ENCODE measurements at places on chromosomes 3 and 15.

- DNase-seq, result no peak
Measured at GRCh38 chr3:154931484-154931883, 148.6 kb upstream of the MME start.

GRCh38 chr15:75368689-75369239 lies 357 bp upstream of the MAN2C1 start:
- DNase-seq, result no peak

DNA sequence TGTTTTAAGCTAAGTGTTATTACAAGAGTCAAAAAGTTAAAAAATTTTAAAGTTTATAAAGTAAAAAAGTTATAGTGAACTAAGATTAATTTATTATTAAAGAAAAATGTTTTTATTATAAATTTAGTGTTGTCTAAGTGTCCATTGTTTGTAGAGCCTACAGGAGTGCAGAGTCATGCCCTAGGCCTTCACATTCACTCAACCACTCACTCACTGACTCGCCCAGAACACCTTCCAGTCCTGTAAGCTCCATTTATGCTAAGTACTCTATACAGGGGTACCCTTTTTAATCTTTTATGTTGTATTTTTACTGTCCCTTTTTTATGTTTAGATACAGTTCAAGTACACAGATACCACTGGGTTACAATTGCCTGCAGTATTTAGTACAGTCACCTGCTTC lies 37.2 kb downstream of the EEFSEC start:
- no peak for DNase-seq

- no peak for DNase-seq
Measured at GRCh38 chr15:68333775-68334470, 56.4 kb downstream of the FEM1B start.

DNA sequence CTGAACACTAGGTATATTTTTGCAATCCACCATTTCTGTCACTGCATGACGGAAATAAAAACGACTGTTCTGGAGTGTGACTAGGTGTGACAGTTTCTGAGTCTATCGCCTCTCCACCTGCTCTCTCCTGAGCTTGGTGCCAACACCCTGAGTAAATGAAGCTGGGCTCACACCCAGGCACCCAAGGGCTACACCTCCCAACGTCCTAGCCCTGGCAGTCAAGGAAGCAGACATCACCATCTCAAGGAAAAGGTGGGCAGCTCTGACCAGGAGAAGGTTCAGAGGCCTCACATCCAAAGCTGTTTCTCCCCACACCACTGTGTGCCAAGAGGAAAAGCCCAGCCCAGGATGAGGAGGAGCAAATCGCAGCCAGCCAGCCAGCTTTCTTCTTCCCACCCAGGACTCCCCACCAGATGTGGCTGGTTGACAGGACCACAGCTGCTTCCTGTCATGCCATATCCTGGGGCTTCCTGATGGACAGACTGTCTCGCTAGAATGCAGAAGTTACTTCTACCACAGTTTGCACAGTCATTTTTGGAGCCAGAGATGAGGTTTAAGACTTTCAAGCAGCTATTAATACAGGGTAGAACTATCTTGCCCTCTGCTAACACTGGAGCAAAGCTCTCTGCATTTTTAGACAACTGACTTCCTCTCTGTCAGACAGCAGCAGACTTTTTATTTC lies 3.3 kb downstream of the SCAMP2 start:
- peak; percentile 71 for DNase-seq

- DNase-seq, result no peak
Measured at GRCh38 chr3:29153811-29154210, 127.1 kb upstream of the RBMS3 start.

DNA sequence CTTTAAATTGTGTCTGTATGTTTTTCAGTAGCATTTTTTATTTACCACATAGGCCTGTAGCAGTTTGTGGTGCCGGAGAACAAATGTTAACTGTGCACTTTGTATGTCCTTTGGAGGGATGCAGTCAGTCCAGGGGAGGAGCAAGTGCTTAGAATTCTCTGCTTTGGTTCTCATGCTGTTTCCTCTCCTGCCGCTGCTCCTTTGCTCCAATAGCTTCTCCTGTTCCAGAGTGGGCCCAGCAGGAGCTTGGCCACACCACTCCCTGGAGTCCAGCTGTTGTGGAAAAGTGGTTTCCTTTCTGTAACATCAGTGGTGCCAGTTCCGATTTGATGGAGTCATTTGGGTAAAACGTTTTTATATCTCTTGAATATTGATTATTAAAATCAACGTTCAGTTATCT lies 16.6 kb downstream of the TICRR start:
- no peak for DNase-seq

GRCh38 chr3:163039636-163040035 lies 1543.0 kb downstream of the OTOL1 start:
- DNase-seq, result no peak

GRCh38 chr3:9678493-9678892 lies 25.1 kb upstream of the CPNE9 start:
- DNase-seq, result no peak

DNA sequence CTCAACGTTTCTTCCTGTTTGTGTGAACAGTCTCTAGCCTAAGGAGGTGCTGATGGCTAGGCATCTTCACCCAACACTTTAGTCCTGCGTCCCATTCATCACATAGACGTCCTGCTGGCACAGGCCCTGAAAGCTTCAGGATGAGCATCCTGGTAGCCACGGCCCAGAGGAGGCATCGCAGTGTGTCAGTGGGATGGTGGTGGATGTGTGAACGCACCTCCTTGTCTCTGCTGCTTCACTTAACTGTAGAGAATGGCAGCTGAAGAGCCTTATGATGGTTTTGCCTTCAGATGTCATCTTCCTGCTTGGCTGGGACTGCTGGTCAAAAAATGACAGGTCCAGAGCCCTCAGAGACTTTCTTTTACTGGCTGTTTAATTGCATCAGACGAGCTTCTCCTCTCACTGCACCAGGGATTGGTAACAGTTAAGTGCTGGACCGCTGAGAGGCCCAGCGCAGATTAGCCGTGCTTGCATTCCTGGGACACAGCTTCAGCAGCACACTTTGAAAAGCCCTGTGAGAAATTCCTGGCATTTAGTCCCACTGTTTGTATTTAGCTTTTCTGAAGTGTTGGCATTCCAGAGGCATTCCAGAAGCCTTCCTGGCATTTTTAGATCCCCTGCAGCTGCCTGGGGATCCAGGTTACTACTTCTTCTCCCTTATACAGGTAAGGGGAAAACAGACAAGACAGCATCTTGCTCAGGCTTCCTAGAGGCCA lies 132.4 kb upstream of the PLXNA1 start:
- DNase-seq, result peak; percentile 98

DNA sequence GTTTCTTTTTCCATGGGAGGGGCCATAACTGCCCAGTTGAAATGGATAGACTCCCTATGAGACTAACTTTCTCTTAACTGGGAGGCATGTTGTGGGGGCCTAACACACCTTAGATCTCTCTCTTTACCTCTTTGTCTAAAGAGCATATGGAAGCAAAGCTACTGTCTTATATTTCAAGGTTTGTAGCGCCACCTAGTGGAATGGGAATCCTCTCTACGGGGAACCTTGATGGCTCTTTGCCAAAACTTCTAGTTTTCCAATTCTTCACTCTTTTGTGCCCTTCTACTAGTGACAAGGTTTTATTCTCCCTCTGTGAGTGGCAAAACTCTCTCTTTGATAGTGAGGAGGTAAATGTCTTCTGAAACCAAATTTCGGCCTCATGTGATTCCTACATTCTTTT lies 1030.4 kb upstream of the CADM2 start:
- DNase-seq, result no peak

DNA sequence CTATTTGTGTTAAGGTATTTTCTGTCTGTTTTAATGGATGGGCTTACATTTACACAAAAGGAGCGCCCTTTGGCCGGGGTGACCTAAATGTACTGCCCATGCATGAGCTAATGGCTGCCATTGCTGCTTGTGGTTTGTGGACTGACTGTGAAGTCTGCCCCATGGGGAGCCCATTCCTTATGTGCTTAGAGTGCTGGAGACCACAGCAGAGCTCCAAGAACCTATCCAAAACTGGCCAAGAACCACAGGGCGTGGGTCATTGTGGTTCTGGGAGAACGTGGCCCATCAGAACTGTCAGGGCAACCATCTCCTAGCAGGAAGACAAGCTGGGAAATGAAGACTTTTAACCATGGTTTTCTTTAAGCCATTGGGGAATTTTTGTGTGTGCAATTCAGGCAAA lies 105.3 kb downstream of the CHDH start:
- no peak for DNase-seq

GRCh38 chr3:48155122-48155521 lies 33.1 kb downstream of the CDC25A start:
- no peak for DNase-seq

- no peak for DNase-seq
Measured at GRCh38 chr3:122101646-122102045, 46.5 kb downstream of the CD86 start.

DNA sequence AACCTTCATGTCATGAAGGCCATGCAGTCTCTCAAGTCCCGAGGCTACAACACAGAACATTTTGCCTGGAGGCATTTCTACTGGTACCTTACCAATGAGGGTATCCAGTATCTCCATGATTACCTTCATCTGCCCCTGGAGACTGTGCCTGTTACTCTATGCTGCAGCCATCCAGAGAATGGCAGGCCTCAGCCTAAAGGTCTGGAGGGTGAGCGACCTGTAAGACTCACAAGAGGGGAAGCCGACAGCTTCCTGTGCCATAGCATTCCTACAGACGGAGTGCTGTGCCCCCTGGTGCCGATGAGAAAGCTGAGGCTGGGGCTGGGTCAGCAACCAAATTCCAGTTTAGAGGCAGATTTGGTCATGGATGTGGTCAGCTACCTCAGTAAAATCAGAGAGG lies 51.3 kb upstream of the CADPS start:
- peak; percentile 68 for DNase-seq

Measured in islet precursor cell (in vitro differentiated cells).